Activated gamma-delta T cell (primary cell): ENCODE measurements at places on chromosomes 4 and X.

- DNase-seq = no peak
These were observed 12.3 kb downstream of the DUSP9 start for GRCh38 chrX:153659268-153659667.

DNA sequence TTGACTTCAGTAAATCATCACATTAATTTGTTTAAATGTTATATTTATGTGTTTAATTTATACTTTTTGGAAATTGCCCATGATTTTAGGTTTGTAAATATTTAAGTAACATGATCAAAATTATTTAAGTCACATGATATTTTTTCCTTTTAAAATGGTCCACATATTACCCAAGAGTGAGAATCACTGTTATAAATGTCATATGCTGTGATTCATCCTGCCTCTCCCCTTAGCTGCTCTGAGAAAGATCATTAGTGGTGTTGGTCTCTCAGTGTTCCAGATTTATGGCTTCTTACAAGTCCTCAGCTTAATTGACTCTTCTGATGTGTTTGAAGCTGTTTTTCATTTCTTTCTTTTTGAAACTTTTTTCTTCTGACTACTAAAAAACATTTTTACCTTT is 70.1 kb downstream of the SPANXN4 start:
- DNase-seq = no peak

DNA sequence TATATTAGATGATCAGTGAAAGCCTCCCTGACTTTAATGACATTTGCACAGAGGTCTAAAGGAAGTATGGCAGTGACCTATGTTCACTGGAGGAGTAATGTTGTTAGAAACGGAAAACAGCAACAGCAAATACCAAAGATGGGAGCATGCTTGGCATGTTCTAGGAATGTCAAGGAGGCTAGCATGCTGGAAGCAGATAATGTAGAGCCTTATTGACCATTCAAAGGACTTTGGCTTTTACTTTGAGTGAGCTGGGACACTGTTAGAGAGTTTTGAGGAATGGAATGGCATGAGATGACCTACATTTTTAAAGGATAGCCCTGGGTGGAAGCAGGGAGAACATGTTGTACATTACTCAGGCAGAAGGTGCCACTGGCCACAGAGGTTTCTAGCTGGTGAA is 6.0 kb downstream of the RPA4 start:
- no peak for DNase-seq

DNA sequence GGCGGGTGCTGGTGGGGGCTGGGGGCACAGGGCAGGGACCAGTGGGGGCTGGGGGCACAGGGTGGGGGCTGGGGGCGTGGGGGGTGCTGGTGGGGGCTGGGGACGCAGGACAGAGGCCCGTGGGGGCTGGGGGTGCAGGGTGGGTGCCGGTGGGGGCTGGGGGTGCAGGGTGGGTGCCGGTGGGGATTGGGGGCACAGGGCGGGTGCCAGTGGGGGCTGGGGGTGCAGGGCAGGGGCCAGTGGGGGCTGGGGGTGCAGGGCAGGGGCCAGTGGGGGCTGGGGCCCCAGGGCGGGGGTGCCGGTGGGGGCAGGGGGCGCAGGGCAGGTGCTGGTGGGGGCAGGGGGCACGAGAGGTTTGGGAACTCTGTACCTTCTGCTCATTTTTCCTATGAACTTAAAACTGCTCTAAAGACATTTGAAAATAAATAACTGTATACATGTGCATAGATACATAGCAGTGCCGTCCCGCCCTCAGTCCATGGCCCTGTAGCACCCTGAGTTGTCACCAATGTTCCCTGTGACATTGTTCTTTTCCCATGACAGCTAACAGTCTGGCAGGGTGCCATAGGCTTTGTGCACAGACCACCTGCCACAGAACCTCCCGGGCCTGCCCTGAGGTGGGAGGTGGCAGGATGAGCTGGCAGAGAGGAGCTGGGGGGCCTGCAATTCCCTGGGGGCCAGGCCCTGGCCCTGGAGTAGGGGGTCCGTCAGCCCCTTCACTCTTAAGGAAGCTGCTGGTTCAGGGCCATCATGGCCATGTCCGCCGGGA is 35.6 kb upstream of the ADRA2C start:
- no peak for DNase-seq

- DNase-seq = no peak
These were observed 83.0 kb upstream of the TACR3 start for GRCh38 chr4:103802766-103803165.

- no peak for DNase-seq
These were observed 199.2 kb downstream of the SHROOM3 start for GRCh38 chr4:76634220-76634619.

DNA sequence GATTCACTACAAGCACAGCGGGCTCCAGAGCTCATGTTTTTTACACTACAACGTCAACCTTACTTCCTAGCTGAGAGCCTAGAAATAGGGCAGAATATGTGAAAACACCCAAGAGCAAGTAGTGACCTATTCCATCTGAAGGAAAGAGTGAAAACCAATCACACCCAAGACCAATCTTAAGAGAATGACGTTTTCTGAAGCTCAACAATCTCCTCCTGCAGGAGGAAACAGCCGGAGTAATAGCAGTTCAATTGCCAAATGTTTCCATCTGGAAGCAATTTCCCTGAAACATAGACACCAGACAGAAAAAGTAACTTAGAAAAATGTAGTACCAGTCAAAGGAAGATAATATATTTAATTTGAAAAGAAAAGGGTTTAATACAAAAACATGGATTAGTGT is 142.4 kb downstream of the ANXA5 start:
- DNase-seq = no peak

DNA sequence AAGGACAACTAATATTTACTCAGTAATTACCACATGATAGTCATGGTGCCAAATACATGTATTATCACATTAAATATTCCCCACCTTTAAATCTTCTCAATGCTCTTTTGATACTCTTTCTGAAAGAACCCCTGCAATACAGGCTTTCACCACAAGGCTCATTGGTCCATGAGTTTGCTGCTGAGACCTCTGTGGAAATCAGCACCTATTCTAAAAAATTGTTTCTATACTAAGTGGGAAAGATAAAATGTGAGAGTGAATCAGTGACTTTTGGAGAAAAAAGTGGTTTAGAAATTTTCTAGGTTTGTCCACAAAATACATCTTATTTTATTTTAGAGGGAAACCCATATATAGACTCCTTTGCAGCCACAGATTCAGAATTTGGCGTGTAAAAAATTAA is 257.3 kb downstream of the ZIC3 start:
- DNase-seq = no peak

DNA sequence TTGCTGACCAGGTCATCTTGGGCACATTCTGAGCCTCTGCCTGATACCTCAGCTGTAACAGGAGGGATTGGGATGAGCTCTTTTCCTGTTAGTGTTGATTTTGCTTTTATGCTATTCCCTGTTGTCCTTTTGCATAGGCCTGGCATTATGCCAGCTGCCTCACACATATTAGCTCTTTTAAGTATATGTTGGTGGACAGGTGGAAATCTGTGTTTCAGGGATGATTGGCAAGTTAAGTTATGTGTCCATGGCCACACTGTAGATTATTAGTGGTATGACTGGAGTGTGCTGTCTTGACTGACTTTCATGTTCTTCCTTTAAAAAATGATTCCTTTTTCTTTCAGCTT is 28.9 kb downstream of the NSD2 start:
- DNase-seq = no peak

- no peak for DNase-seq
These were observed 66.7 kb upstream of the MTNR1A start for GRCh38 chr4:186621959-186622553.

DNA sequence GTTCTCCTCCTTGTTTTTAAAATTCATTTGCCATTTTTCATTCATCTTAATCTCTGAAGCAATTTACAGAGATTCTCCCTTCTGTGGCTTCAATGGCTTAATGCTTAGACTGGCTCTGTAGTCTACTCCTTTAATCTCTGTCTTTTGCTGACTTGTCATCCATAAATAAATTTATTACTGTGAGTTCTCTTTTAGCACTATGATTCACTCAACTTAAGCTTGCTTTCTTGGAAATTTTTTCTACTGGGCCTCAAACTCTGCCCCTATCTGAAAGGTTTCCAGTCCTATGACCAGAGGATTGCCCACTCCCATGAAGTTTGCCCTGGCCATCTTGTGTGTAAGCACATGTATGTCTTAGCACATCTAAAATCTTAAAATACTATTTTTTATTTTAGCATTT is 251.1 kb downstream of the DCLK2 start:
- no peak for DNase-seq

GRCh38 chrX:10014462-10015354 is 47.5 kb downstream of the CLDN34 start:
- peak; percentile 58 for DNase-seq

GRCh38 chr4:181476508-181476890 is 766.7 kb upstream of the TENM3 start:
- no peak for DNase-seq

DNA sequence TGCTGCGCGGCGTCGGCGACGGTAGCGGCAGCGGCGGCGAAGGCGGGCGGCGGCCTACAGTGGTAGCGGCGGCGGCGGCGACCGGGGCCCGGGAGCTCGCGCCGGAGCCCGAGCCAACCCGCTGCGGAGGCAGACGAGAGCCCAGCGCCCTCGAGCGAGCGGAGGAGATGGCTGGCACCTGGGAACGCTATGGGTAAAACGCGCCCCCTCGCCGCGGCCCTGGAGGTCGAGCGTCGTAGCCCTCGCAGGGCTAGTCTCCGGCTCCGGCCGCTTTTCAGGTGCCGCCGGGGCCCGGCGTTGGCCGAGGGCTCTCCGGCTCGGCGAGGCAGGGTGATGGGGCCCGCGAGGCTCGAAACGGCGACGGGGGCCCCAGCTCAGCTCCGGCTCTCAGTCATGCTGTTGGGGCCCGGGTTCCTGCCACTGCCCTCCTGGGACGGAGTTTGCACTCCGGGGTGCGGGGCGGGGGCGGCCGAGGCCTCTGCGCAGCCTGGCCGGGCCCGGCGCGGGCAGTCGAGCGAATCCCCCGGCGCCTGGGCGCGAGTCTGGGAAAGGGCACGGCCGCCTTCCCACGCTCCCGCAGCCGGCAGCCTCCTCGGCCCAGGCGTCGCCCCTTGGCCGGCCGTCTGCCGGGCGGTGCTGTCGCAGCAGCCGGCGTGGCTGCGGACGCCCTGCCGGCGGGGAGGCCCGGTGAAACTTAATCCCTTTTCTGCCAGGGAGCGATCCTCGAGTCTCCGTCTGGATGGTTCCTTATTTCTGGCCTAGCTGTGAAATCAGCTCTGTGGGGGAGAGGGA is 768 bp downstream of the MID2 start:
- peak; percentile 14 for DNase-seq

GRCh38 chr4:151204925-151205524 is 71.9 kb upstream of the PRSS48 start:
- no peak for DNase-seq

DNA sequence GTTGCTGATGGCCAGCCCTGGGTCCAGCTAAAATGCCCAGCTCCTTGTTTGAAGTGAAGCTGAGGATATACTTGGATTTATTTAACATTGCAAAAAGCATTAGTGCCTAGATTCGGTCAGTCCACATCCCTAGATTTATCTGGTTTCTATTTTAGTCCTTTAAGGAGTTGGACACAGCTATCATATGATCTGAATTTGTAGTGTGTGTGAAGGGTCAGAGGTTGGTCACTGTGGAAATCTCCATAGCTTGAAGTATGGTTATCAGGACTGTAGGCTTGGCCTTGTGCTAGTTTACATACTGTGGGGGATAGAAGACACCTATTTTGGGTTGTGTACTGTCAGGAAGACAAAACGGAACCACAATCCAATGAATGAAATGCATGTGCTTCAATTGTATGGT is 28.8 kb downstream of the NLGN3 start:
- no peak for DNase-seq

DNA sequence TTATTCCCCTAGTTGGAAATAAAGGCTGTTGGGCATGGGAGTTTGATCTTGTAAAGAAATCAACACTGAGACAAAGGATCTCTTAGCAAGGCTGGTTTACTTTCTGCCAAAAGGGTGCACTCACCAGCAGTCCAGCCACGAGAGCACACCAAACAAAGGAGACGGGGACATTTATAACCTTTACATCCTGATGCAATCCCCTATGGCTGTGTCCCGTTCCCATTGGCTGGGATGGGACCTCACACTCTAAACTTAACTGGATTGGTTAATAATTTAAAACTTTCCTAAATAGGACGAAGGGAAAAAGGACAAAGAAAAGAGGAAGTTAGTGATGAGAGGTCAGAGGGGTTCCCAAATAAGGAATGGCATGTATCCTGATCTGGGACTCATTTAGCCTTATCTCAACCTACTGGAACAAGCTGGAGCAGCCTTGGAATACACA is 17.9 kb downstream of the METAP1 start:
- no peak for DNase-seq

GRCh38 chrX:39749135-39749534 is 348.6 kb downstream of the BCOR start:
- no peak for DNase-seq

- DNase-seq = no peak
These were observed 102.6 kb upstream of the C1GALT1C1 start for GRCh38 chrX:120732461-120732860.

- no peak for DNase-seq
These were observed 10.6 kb downstream of the ABCG2 start for GRCh38 chr4:88147799-88148217.

DNA sequence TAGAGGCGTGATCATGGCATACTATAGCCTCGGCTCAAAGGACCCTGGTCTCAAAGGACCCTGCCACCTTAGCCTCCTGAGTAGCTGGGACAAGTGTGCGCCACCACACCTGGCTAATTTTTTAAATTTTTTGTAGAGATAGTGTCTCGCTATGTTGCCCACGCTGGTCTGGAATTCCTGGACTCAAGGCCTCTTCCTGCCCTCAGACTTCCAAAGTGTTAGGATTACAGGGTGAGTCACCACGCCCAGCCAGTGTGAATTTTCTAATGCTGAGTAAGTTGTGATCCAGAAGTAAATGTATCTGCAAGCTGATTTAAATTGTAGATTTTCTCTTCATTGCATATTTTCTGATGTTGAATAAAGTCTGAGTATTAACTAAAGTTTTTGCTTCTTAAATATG is 2.6 kb upstream of the ZNF674 start:
- no peak for DNase-seq

DNA sequence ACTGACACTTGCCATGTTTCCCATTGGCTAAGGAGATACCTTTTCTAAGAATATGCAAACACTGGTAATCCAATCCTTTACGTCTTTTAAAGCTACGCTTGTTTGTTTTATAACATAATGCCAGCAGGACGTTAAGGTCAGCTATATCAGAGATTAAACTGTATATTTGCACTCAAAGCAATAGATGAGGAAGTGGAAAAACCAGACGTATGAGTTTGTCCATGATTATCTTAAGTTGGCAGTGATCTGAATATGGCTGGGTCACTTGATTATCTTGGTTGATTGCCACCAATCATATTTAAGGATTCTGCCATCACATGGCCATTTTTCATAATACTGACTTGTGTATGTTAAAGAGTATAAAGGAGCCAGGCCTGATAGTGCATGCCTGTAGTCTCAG is 19.4 kb downstream of the TMSB4X start:
- DNase-seq = no peak

- DNase-seq = no peak
These were observed 59.0 kb downstream of the GK start for GRCh38 chrX:30712214-30712613.

- DNase-seq = no peak
These were observed 102.8 kb downstream of the PJA1 start for GRCh38 chrX:69062493-69062892.

DNA sequence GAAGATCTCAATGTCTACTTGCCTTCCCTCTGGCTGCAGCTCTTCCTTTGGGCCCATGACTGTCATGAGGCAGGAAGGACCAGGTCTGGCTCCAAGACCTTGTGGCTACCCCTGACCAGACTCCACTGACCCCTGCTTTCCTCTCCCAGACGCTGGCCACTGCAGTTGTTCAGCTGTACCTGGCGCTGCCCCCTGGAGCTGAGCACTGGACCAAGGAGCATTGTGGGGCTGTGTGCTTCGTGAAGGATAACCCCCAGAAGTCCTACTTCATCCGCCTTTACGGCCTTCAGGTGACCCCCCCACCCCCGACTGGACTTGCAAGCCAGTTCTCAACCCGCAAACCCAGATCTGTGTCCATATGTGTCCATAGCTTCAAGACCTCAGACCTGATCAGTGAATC is 535 bp downstream of the WAS start:
- DNase-seq = no peak
